ENCODE measurements at places on chromosomes 7 and 10. TPM values are rescaled to one million over a fixed set of nuclear protein-coding genes. Genes with fewer than 3 reads are reported as not detected.
A peak's percentile ranks its signal among the peaks of the same experiment; 100 is the strongest.

DNA sequence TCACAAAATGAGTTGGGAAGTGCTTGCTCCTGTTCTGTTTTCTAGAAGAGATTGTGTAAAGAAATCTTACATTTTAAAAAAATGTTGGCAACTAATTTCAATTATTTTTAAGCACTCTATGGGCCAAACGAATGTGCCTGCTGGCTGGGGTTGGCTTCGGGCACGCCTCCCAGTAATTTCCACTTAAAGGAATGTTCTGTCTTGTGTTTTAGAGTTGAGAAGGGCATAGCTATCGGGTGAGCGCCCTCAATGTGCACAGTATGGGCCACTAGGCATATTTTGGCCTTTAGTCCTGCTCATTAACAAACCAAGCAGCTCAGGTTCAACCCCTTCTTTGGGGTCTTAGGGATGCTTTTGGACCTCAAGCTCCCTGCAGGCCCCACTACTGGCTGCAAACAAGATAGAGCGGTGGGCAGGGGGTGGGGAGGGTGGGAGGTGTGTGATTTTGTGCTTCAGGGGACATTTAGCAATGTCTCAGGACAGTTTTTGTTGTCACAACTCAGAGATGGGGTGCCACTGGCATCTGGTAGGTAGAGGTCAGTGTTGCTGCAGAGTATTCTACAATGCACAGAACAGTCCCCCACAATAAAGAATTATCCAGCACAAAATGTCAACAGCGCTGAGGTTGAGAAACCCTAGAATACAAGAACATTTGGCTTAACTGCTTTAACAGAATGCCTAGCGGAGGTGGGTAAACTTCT, 40.7 kb downstream of the TACC2 start:
- H3K36me3 ChIP-seq, result no peaks in the 10 kb centered on the region
- no peak for DNase-seq
- no peaks in the 10 kb centered on the region for H3K27me3 ChIP-seq
- no peaks in the 10 kb centered on the region for H3K4me1 ChIP-seq
- no peak overlapping the region for H3K4me3 ChIP-seq

- no peak for DNase-seq
- no peaks in the 10 kb centered on the region for H3K27me3 ChIP-seq
- H3K36me3 ChIP-seq, result peaks cover 11% of the 10 kb centered on the region
- peaks cover 4% of the 10 kb centered on the region for H3K4me1 ChIP-seq
Measured at GRCh38 chr10:21807180-21807579, 196.3 kb downstream of the DNAJC1 start.

DNA sequence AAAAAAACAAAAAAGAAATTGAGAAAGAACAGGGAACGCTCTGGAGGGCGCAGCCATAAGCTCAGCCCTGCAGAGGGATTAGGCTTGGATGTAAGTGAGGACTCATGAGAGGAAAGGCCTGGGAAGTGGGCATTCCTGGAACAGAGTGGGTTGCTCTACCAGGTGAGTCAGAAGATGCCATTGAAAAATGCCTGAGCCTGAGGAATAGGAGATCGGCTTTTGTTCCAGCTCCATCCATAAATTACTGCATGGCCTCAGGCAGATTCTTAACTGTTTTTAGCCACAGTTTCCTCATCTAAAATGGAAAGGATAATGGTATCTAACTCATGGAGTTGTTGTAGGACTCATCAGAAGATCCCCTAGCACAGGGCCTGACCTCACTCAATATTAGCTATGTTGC, 1.1 kb upstream of the RGR start:
- H3K4me3 ChIP-seq, result no peak overlapping the region
- H3K27ac ChIP-seq, result no peak overlapping the region
- peaks cover 3% of the 10 kb centered on the region for H3K27me3 ChIP-seq
- no peaks in the 10 kb centered on the region for H3K36me3 ChIP-seq
- no peak for DNase-seq

DNA sequence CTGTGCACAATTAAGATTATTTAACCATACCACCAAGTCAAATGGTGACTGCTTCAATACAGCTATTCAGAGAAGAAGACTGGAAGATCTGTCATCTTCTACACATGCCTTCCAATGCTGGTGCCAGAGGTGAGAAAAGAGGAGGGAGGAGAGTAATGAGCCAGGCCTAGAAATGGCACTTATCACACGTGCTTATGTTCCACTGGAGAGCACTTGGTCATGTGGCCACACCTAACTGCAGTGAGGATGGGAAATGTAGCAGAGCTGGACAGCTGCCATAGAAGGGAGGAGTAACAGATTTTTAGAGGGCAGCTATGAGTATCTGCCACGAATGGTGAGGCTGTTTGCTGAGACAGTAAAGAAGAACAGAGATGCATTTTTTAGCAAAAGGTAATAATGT, 77.1 kb downstream of the MPLKIP start:
- no peak overlapping the region for H3K4me3 ChIP-seq
- H3K27ac ChIP-seq, result peak overlapping the region; percentile 80
- no peaks in the 10 kb centered on the region for H3K36me3 ChIP-seq
- no peak for DNase-seq

DNA sequence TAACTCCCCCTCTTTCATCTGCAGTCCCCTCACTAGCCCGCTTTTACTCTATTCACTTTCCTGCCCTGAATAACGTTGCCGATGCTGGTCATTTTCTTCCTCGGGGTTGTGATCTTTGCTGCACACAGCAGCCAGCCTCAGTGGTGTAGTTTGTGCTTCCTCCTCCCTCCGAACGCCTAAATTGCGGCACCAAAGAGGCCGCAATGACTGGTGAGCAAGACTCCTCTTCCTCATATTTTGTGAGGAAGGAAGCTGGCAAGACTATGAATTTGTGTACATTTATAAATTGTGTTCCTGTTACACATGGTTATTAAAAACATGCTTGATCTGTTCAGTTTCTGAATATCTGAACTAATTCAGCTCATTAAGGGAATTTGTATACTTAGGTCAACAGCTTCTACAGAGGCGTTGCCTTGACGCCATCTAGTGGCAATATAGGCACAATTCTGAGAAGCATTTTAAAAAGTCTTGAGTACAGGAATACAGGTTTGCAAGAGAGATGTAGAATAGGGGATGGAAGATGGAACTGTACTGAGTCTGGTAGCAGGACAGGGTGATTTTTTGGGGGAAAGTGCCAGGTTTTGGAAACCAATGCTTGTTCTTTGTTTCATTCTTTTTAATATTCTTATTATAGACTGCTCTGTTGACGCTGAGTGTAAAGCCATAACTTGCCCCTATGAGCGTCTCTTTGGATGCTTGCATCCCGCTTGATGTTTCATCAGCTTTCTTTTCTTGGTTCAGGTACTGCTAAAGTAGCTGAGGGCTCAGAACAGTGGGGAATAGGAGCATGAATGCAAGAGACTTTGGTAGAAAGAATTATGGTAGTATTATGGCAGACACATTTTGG, 4.1 kb upstream of the TAS2R5 start:
- H3K36me3 ChIP-seq, result no peaks in the 10 kb centered on the region
- no peaks in the 10 kb centered on the region for H3K27me3 ChIP-seq
- no peaks in the 10 kb centered on the region for H3K4me1 ChIP-seq

DNA sequence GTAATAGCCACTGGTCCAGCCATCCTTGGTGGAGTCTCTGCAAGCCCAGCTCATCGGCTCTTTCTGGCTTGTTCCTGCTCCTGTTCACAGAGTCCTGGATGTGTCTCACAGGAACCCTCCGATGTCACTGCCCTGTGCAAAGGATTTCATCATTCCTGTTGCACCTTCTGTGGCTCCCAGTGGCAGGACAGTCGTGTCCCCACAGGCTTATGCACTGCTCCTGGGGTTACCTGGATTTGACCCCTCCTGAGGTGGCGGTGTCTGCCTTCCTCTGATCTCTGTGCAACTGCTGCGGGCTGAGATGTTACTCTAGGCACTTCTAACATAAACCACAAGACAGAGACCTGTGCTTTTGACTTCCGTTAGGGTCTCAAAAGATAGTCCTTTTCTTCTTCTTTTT, 30.6 kb downstream of the APBB1IP start:
- peak overlapping the region; percentile 85 for H3K4me3 ChIP-seq
- H3K4me1 ChIP-seq, result peaks cover 98% of the 10 kb centered on the region
- peak overlapping the region; percentile 93 for H3K27ac ChIP-seq
- H3K36me3 ChIP-seq, result no peaks in the 10 kb centered on the region

GRCh38 chr7:54680377-54681005, 78.5 kb downstream of the SEC61G start:
- H3K27me3 ChIP-seq, result peaks cover 2% of the 10 kb centered on the region
- H3K4me3 ChIP-seq, result no peak overlapping the region
- H3K36me3 ChIP-seq, result no peaks in the 10 kb centered on the region
- no peak overlapping the region for H3K27ac ChIP-seq

The PKD2L1 gene
- not detected for polyA plus RNA-seq

- H3K4me1 ChIP-seq, result no peaks in the 10 kb centered on the region
- peaks cover 2% of the 10 kb centered on the region for H3K27me3 ChIP-seq
- H3K4me3 ChIP-seq, result no peak overlapping the region
Measured at GRCh38 chr7:108268200-108268820, 138.1 kb upstream of the LAMB4 start.
